ENCODE measurements at places on chromosomes 11 and 22. TPM values are rescaled to one million over a fixed set of nuclear protein-coding genes. Genes with fewer than 3 reads are reported as not detected.
A peak's percentile ranks its signal among the peaks of the same experiment; 100 is the strongest.

GRCh38 chr11:94910779-94911178 lies 62.6 kb downstream of the CWC15 start:
- DNase-seq: no peak

GRCh38 chr22:42170946-42171345 lies 40.3 kb upstream of the CYP2D6 start:
- DNase-seq: no peak

The NPTXR gene
- total RNA-seq: 0.37 TPM

GRCh38 chr11:17164361-17165246 lies 43.2 kb downstream of the PIK3C2A start:
- DNase-seq: peak; percentile 6

The CD248 gene
- total RNA-seq: not detected

- no peak for DNase-seq
Observed at GRCh38 chr11:79691445-79691844, 250.6 kb upstream of the TENM4 start.

- DNase-seq: no peak
Observed at GRCh38 chr11:127000291-127000968, at the start of gene KIRREL3. TSS of gene KIRREL3 (minus strand) at chr11:127000770.

The SERHL2 gene
- 2.1 TPM for total RNA-seq
